ENCODE measurements at places on chromosomes 6 and 20. TPM values are rescaled to one million over a fixed set of nuclear protein-coding genes. Genes with fewer than 3 reads are reported as not detected.

Gene SLCO4A1
- polyA plus RNA-seq, result 0.84 TPM

Gene TMX4
- 20.5 TPM for polyA plus RNA-seq

Gene C6orf15
- polyA plus RNA-seq, result not detected

Gene PPP1R11
- 53.6 TPM for polyA plus RNA-seq

Gene SLC17A2
- not detected for polyA plus RNA-seq

Gene WFDC5
- polyA plus RNA-seq, result not detected

Gene ZNF311
- 0.61 TPM for polyA plus RNA-seq

Gene HLA-DRB5
- polyA plus RNA-seq, result not detected

Gene ERVFRD-1
- polyA plus RNA-seq, result not detected

Gene JPH2
- 4.9 TPM for polyA plus RNA-seq

Gene KCNK16
- polyA plus RNA-seq, result not detected

Gene DEFB126
- polyA plus RNA-seq, result not detected

All from fibroblast of lung (primary cell).